ENCODE measurements at places on chromosomes 1 and 21. TPM values are rescaled to one million over a fixed set of nuclear protein-coding genes. Genes with fewer than 3 reads are reported as not detected.

RNU1-2 gene
- total RNA-seq: not detected

TNNT2 gene
- total RNA-seq: 0.39 TPM

UTS2 gene
- total RNA-seq: not detected

COL16A1 gene
- 4.9 TPM for total RNA-seq

FAM163A gene
- total RNA-seq: not detected

AADACL3 gene
- total RNA-seq: not detected

PLEKHN1 gene
- total RNA-seq: 5.8 TPM

NR1I3 gene
- total RNA-seq: 0.26 TPM

SLC1A7 gene
- 0.05 TPM for total RNA-seq

INTS7 gene
- total RNA-seq: 18.4 TPM

C1orf115 gene
- 5.8 TPM for total RNA-seq

PTGFR gene
- total RNA-seq: not detected

Measured in A549 treated with GW870086 at 1 μM for 4 hours (cell line).